ENCODE measurements at places on chromosomes 11 and 22.

DNA sequence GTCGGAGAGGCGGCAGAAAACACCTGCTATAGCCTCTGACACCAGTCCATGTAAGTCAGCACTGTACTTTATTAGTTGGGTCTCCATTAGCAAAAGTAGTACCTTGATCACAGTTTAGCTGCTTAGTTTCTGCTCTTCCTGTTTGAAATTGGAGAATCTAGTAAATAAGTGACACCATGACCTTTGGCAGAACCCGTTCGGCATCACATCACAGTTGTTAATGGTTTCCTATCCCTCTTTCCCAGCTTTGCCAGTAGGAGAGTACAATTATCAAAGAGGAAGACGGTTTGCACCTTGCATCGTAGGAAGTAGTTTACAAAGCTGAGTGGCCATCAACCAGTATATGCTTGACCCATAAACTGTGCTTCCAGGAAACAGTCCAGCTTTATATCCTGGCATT is 101.8 kb downstream of the TRIM44 start:
- DNase-seq, result no peak

DNA sequence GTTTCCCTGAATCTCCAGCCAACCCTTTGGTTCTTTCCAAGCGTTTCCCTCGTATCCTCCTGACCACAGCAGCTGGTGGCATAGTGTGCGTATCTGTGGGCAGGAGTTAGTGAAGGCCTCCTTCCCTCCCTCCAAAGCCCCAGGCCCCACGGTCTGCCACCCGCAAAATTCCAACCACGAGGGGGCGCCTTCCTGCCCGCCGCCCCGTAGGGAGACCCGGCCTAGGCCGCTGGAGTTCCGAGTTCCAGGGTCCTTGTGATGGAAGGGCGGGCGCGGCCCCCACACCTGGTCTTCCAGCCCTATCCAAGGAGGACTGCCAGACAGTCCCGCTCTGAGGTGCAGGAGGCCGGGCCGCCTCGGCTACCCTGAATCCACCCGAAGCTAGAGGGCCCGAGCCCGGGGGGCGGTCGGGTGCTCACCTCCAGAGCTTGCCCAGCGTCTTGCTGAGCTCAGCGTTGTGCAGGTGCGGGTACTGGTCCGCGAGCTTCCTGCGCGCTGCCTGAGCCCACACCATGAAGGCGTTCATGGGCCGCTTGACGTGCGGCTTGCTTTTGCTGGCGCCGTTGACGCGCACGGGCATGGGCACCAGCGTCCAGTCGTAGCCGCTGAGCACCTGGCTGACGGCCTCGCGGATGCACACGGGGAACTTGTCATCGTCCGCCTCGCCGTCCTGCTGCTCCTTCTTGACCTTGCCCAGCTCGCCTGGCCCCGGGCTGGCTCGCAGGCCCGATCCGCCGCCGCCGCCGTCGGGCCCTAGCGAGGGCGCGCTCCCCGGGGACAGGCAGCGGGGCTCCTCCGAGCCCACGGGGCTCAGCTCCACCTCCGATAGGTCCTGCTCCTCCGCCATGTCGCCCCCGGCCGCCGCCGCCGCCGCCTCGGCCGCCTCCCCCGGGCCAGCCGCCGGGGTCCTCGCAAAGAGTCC is 1.2 kb downstream of the SOX10 start:
- no peak for DNase-seq

GRCh38 chr11:87275176-87275575 is 237.4 kb downstream of the TMEM135 start:
- no peak for DNase-seq

DNA sequence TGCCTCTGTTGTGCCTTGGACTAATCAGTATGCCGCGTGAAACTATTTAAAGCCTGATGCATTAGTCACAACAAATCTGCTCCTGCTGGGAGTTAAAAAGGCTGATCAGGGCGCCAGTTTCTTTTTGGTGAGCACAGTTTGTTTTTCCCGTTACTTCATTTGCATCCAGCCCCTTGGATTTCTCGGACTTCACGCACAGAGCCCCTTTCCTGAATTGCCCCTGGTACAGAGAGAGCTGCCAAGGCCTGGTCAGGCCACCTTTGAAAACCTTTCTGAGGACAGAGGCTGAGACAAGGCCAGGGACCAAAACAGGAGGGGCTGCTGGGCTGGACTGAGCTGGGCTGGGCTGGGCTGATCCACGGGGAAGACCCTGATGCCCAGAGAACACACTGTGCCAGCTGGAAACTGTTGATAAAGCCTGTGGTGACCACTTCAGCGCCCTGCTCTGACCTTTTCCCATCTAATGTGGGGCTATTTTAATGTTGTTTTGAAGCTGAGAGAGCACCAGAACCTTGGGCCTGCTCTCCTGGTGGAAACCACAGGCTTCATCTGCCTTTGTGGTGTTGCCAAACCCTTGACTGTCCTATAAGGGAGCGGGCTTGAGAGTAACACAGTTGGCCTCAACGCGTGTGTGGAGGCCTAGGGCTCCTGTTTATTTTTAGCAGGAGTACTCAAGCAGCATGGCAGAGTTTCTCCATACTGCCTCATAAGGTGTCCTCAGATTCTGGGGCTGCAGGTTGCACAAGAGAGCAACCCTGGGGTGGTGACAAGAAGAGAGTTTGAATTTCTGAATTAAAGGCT is 44.2 kb downstream of the NAV2 start:
- no peak for DNase-seq

GRCh38 chr11:102307727-102308038 is 9.6 kb upstream of the BIRC3 start:
- no peak for DNase-seq

- DNase-seq, result no peak
Observed at GRCh38 chr11:116459185-116460045, 313.4 kb downstream of the BUD13 start.

GRCh38 chr11:37503411-37504059 is 905.5 kb upstream of the RAG2 start:
- no peak for DNase-seq

GRCh38 chr11:61270354-61271076 is 24.6 kb downstream of the VWCE start:
- no peak for DNase-seq

- DNase-seq, result no peak
Observed at GRCh38 chr11:131470216-131470925, 100.0 kb downstream of the NTM start.

GRCh38 chr11:2791139-2791520 is 91.3 kb upstream of the KCNQ1OT1 start:
- no peak for DNase-seq

- DNase-seq, result no peak
Observed at GRCh38 chr11:13997881-13998280, 35.4 kb downstream of the SPON1 start.

DNA sequence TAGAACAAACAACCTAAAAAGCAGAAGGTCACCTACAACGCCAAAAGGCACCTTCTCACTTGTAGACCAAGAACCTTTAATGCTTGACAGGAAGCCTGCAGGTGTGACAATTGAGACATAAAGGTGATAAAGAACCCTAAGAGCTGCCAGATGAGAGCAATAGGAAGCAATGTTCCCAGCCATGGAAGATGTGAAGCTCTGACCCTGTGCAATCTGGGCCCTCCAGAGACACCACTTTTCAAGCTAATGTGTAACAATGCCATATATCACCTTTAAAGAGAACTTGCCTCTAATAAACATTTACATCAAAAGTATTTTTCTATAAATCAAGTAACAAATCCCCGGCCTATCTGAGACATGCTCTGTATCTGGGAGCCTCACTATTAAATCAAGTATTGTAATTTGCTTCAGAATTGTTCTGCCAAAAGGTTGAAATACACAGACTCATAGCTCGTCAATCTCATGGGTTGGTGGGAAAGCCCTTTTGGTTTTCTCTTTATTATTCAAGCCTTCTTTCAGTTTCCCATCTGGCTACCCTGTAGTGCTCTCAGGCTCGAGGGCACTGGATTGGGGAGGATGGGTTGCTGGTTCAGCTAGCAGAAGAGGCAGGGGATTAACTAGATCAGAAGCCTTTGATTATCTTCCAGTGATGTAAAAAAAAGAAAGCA is 368.9 kb downstream of the BUD13 start:
- DNase-seq, result no peak

GRCh38 chr11:133041181-133041580 is 491.1 kb downstream of the OPCML start:
- DNase-seq, result no peak

- no peak for DNase-seq
Observed at GRCh38 chr11:125201525-125202141, 37.1 kb downstream of the PKNOX2 start.

DNA sequence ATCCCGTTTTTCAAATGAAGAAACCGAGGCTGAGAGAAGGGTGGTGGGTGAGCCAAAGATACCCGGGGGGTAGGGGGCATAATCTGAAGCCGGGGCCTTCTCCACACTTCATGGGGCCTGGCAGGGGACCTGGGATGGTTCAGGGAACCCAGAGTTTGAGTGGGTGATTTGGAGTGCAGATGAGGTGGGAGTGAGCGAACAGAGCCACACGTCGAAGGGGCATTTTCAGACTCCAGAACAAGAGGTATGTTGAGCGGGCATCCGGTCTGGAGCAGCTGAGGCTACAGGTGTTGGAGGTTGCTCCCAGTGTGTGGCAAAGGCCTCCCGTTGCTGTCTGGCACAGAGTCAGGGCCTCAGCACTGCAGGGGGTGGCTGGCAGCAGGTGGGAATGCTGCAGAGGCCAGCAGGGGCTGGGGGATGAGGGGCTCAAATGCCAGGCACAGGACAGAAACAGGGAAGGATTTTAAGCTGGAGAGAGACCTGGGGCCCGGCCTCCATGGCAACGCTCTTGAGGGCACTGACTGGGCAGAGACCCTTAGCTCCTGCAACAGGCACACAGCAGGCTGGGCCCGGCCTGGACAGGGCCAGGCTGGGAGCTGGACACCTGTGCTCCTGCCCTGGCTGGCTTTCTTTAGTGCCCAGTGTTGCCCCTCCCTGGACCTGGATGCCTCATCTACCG is 46.2 kb downstream of the WNT11 start:
- no peak for DNase-seq

DNA sequence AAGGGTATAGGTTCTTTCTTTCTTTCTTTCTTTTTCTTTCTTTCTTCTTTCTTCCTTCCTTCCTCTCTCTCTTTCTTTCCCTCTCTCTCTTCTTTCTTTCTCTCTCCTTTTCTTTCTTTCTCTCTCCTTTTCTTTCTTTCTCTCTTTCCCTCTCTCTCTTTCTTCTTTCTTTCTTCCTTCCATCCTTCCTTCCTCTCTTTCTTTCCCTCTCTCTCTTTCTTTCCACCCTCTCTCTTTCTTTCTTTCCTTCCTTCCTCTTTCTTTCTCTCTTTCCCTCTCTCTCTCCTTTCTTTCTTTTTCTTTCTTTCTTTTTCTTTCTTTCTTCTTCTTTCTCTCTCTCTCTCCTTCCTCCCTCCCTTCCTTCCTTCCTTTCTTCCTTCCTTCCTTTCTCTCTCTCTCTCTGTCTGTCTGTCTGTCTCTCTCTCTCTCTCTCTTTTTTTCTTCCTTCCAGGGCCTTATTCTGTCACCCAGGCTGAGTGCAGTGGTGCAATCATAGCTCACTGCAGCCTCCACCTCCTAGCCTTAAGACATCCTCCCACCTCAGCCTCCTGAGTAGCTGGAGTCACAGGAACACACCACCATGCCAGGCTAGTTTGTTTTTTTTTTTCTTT is 26.8 kb downstream of the LIF start:
- DNase-seq, result no peak

- no peak for DNase-seq
Observed at GRCh38 chr22:46063846-46064227, 86.5 kb upstream of the PPARA start.

DNA sequence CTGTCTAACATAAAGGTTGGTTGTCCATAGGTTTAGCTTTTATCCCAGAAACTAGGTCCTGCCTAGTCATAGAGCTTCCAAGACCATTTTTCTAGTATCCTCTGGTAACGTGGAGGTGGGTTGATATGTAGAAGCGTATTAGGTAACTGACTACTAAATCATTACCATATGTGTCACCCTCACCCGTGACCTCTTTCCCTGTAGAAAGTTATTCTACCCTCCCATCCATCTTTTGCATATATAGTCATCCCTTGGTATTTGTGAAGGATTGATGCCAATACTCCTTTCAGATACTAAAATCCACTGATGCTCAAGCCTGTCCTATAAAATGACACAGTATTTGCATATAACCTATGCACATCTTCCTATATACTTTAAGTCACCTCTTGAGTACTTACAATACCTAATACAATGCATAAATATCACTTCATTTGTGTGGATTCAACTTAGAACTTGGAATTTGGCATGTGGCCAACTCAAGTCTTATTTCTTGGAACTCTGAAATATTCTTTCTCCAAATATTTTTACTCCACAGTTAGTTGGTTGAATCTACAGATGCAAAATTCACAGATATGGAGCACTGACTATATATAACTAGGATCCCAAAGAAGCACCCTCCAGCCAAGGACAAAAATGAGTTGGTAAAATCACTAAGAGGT is 497.0 kb upstream of the TENM4 start:
- DNase-seq, result no peak

DNA sequence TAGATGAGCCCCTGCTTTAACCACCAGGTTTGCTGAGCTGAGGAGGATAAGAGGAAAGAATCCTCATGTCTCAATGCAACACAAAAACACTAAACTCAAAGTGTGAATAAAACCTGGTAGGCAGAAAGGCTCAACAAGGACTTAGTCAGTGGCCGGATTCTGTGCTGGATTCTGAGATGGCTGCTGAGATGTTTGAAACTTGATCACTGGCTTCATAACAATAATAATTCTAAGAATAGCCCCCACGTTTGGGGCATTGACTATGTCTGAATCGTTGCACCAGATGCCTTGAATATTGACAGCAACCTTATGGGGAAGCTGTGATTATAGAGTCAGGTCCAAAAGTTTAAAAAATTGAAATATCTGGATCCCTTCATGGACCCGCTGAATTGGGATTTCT is 4.6 kb downstream of the DKK3 start:
- DNase-seq, result no peak

GRCh38 chr22:43262990-43263644 is 76.2 kb upstream of the TTLL12 start:
- DNase-seq, result no peak

GRCh38 chr22:30591191-30591587 is 521 bp downstream of the PES1 start:
- DNase-seq, result no peak

DNA sequence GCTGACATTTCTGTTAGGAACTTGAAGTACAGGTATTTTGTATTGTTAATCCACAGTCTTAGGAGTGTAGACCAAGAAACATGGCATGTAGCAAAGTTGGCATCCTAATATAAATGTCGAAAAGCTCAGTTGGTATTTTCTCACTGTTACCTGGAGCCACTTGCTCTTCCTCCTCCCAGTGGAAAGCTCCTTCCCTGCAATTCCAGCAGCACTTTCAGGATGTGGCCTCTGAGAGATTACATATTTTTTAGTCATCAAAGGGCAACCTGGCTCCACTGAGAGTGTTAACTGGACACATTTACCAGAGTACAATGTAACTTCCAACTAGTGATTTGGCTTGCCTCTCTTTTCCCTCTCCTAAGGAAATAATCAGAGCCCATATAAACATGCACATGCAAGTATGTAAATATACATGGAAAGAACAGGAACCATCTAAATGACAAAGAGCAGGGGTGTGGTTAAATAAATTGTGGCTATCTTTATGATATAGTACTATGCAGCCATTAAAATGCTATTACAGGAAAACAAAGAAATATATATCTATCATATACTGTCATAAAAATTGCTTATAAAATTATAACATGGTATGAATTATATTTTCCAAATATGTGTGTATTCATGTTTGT is 14.3 kb upstream of the EED start:
- no peak for DNase-seq

- DNase-seq, result no peak
Observed at GRCh38 chr11:86403458-86403857, 28.8 kb downstream of the CCDC81 start.
